Myocyte (in vitro differentiated cells): ENCODE measurements at places on chromosomes 12 and 14.

GRCh38 chr12:105030820-105031807, 45.0 kb downstream of the NOPCHAP1 start:
- DNase-seq: no peak

DNA sequence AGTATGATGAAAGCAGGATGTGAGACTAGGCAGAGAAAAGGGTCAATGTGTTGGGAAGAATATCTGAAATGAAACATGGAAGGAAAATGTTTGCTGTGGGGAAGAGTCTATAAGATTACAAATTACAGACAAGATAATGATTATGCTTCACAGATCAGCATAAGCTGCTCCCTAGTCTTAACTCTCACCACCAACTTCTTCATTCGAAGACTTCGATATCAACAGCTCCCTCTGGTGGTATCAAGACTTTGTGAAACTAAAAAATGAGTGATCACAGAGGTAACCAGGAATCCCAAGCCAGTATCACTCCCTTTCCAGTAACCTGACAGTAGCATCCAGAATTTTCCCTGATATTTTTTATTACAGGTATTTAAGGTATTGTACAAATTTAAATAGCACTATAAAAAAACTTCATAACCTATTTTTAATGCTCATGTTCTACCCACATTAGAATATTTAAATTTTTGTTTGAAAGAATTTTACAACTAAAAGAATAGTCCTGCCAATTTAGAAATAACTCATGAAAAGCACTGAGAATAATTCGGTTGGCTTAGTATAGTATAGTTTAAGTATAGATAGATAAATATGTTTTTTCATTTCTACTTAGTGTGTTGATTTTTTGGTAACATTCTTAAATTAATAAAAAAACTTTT, 84.4 kb downstream of the C2CD5 start:
- DNase-seq: peak; percentile 67

DNA sequence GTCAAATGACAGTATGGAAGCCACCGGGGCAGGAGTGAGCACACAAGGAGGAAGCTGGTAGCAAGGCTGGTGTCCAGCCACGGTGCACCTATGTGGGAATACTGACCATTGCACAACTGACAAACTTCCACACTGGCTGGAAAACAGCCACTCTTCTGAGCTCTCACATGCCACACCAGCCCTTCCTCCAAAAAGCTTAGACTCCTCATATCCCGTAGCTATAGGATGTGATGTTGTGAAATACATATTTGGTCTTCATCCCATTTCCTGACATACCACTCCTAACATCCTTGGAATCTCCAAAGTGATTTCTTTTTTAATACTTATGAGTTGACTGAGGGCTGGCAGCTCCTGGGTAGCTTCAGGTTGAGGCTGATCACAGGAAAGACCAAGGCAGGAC, 103.6 kb downstream of the NTF3 start:
- DNase-seq: no peak

GRCh38 chr12:104121001-104121400, 17.0 kb downstream of the NFYB start:
- peak; percentile 28 for DNase-seq

DNA sequence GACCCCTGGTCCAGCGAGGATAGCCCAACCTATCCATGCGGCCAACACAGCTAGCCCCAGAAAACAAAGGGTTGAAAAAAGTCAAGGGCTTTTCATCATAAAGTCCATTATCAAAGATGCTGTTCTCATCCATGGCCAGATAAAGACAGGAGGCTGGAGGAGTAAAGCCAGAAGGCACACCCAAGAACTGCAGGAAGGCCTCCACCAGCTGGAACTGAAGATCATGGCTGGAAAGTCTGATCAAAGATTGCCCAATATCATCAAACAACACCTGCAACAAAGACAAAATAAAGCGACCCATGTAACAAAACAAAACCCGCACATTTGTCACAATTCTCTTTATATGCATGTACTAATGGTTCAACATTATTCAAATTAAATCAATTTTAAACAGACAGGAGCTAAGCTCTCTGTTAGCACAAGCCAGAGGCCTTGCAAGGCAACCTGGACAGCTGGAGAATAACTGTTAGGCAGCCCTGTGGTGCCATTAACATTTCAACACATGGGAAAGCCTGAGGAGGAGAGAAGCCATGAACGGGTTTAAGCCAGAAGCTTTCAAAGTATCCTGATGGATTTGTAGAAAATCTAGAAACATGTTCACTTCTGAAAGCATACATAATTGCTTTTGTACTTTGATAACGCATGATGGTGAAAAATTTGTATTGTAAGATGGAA, 34.1 kb downstream of the PSMC1 start:
- DNase-seq: no peak

DNA sequence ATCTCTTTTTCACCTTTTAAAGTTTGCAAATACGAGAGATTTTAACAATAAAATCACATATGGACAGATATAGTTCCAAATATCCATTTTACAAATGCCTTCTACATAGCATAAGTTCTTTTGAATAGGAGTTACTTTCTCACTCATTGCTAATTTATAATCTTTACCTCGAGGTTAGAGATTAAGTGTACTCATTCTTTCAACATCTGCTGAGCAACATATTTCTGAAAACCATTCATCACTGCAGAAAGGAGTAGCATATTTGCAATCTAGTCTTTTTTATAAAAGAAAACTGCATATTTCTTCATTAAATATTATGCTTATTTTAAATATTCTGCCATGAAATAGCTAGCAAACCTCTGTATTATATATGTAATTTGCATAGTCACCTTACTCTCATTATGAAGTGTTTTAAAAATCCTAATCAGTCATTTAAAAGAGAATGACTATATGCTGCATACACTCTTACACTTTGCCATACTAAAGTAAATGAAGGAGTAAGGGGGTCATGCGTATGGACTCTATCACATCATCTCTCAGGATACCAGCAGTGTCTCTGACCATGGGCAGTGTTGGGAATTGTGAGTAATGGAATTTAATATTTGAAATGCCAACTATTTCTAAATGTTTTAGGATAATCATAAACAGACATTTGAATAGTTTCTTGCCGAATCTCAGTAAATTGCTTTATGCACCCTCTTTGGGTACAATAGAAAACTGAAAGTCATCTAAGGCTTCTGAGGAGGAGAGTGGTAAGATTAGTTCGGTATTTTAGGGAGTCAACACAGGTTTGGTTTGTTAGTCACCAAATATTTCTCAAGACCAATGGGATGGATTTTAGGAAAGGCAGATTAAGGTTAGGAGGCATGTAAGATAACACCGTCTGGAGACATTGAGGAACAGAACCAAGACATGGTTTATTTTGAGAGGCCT, 524.8 kb upstream of the ATP2B1 start:
- DNase-seq: no peak

- no peak for DNase-seq
Observed at GRCh38 chr14:63764620-63765139, 36.8 kb upstream of the SGPP1 start.

- DNase-seq: peak; percentile 84
Observed at GRCh38 chr12:26555139-26555538, 277.9 kb downstream of the ITPR2 start.

DNA sequence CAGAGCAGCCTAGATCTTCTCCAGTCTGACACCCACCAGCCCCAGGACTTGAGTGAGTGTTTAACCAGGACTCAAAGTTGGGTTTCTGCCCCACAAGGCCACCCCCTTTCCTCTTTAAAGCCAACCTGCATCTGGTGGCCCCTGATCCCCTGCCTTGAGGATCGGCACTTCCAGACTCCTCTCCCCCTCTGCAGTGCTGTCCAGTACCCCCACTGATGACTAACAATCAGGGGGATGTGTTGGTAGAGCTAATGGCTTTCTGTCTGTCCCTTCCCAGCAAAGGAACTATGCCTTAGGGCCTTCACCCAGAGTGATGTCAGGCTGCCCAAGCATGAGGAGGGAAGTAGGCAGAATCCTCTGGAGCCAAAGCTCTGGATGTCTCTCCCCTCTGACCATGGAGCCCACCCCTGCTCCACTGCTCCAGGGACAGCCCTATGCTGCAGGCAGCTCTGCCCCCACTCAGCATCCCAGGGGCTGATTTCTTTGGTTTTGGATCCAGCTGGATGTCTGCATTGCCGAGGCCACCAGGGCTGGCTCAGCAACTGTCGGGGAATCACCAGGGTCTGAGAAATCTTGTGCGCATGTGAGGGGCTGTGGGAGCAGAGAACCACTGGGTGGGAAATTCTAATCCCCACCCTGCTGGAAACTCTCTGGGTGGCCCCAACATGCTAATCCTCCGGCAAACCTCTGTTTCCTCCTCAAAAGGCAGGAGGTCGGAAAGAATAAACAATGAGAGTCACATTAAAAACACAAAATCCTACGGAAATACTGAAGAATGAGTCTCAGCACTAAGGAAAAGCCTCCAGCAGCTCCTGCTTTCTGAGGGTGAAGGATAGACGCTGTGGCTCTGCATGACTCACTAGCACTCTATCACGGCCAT, 42.9 kb downstream of the DAD1 start:
- peak; percentile 68 for DNase-seq

DNA sequence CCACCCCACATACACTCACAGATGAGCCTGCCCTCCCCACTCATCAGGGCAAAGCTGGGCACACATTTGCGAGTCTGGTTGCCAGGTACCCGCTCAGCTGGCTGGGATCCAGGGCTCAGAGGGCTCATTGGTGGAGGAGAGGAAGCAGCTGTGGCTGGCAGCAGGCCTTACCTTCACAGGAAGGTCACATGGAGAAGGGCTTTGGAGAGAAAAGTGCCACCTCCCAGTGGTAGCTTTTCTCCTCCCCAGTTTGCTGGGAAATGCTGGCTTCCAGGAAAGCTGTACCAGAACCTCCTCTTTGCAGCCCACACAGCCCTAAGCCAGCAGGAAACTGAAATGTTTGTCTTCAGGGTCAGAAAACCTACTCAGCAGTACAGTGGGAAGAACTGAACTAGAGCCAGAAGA, 55.6 kb downstream of the LGMN start:
- DNase-seq: peak; percentile 25

GRCh38 chr12:112936927-112937326, 1.3 kb upstream of the OAS3 start:
- DNase-seq: no peak

DNA sequence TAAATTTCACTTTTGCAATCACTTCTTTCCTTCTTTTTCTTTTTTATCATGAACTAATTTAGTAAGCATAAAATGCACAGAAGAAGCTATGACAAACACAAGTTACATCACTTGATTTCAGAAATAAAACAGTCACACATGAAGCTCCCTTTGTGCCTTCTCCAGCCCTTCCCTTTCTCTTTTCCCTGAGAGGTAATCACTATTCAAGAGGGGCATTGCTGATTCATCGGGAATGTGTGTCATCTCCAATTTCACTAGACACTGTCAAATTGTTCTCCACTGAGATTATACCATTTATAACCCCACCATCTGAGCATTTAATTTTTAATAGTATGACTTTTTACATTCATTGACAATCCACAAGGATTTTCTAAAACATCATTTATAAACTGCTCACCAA, 91.6 kb upstream of the PTPRQ start:
- DNase-seq: peak; percentile 36

GRCh38 chr12:51217133-51217967, 512 bp downstream of the POU6F1 start:
- DNase-seq: peak; percentile 68

- no peak for DNase-seq
Observed at GRCh38 chr14:33103966-33104365, 165.3 kb downstream of the NPAS3 start.

- DNase-seq: no peak
Observed at GRCh38 chr12:45665941-45666340, 63.6 kb upstream of the ARID2 start.

- DNase-seq: no peak
Observed at GRCh38 chr12:49091056-49091835, 3.4 kb downstream of the DHH start.

DNA sequence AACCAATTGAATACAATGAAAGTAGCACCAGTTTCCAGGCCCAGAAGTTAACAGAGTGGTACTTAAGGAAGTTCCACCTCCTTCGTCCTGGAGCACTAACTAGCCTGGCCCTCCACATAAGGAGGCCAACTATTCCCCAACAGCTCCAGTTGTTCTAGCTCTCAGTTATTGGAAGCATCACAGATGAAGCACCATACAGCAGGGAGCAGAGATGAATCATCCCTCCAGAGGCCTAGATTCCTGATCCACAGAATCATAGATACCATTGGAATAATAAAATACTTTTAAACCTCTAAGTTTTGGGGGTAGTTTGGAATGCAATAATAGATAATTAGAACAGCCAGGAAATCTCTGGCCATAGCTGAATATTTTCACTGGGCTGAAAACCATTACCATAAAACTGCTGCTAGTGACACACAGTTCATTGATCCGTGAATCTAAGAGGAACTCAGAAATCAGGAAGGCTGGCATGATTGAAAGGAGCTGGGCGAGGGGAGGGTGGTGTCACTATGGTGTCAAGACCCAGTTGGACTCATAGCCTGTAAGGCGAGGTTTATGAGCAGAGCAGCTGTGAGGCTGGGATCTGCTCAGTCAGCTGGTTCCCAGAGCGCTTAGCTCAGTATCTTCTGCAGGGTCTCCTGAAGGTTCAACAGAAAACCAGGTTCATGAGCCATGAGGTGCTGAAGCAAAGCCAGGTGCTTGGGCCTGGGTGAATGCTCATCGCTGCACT, 371.4 kb upstream of the TMTC1 start:
- DNase-seq: no peak

GRCh38 chr14:105386581-105387529, 11.5 kb upstream of the TEX22 start:
- no peak for DNase-seq

DNA sequence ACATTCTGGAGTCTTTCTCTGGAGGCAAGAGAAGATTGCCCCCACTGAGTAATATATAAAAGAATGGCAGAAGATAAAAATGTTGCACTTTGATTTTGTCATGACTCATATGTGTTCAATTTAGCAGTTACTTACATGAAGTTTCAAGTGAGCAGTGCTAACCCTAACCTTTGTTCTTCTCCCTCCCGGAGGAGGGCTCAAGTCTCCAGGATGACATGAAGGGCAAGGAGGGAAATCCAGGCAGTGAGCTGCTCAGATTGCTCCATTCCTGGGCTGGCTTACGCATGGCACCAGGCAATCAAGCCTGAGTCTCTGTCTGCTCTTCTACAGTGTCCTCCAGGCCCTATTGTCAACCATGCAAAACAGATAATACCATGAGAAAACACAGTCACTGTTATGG, 322.3 kb downstream of the DUSP6 start:
- DNase-seq: no peak
